Stimulated activated CD8-positive, alpha-beta memory T cell treated with anti-CD3 and anti-CD28 coated beads, Interleukin-4, amount 100 ng/mL, for 48 hours (primary cell): ENCODE measurements at places on chromosomes 2 and 18.
A peak's percentile ranks its signal among the peaks of the same experiment; 100 is the strongest.

DNA sequence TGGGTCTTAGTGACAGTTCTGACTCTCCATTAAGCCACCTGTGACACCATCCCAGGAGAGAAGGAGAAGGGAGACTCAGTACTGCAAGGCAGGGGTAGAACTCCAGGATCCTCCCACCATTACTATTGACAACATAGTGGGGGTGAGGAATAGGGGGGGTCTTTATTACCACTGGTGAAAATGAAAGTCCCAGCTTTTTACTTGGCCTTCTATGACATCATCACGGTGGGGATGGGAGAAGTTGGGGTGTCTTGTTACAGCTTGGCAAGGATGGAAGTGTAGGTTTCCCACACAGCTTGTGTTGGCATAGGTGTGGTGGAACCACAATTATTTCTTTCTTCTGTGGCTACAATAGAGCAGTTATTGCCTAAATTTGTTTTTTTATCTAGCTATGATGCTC, 203.9 kb upstream of the DTNA start:
- DNase-seq: no peak

- DNase-seq: no peak
Observed at GRCh38 chr2:6325616-6326015, 540.1 kb downstream of the CMPK2 start.

DNA sequence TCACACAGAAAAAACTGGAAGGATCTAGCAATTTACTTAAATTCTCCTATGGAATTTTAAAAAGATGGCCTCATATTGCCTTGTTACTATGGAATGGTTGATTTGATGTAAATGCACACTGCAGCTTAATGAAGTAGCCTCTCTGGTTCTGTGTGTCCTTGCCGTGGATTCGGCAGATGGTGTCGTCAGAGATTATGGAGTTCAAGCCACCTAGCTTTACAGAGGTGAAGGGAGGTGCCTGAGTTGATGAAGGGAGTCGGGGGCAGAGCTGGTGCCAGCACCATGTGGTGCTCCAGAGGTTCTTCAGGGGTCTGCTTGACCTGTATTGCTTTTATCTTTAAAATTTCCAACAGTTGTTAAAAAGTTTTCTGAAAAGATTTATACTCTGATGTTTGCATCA, 48.8 kb downstream of the ASAP2 start:
- DNase-seq: no peak

GRCh38 chr2:173734797-173735196, 230.4 kb downstream of the SP3 start:
- no peak for DNase-seq

- DNase-seq: no peak
Observed at GRCh38 chr2:120369250-120369649, 23.3 kb downstream of the INHBB start.

- no peak for DNase-seq
Observed at GRCh38 chr2:45177870-45178269, 168.6 kb upstream of the SIX2 start.

GRCh38 chr2:8606226-8606625, 75.6 kb upstream of the ID2 start:
- no peak for DNase-seq

DNA sequence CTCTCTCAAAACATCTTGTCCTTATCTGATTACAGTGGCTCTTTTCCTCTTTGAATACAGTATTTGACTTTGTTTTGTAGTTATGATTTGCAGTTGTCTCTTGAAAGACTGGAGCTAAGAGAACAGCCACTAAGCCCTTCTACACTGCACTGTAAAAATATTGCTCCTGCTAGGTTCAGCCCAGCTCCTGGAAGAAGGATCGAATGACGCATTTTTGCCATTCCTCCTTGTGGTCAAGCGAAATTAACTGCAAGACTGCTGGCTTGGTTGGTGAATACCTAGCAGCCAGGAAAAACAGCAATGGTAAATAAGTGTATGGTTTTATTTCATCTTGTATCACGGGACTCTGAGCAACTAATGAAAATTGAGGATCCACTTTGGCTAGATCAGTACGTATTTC, 407.8 kb upstream of the CDH2 start:
- no peak for DNase-seq

DNA sequence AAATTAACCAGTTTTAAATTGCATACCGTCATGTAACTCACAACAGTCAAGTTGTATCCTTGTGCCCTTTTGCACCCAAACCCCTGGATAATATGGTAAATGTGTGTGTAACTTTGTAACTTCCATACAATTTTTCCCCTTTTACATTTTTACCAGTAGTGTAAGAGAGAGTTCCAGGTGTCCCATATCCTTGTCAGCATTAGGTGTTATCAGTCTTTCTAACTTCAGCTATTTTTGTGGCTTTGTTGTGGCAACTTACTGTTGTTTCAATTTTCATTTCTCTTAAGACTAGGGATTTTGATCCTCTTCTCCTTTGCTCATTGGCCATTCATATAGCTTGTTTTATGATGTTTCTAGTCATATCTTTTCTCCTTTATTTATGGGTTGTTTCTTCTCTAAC, 94.6 kb downstream of the LCLAT1 start:
- DNase-seq: no peak

DNA sequence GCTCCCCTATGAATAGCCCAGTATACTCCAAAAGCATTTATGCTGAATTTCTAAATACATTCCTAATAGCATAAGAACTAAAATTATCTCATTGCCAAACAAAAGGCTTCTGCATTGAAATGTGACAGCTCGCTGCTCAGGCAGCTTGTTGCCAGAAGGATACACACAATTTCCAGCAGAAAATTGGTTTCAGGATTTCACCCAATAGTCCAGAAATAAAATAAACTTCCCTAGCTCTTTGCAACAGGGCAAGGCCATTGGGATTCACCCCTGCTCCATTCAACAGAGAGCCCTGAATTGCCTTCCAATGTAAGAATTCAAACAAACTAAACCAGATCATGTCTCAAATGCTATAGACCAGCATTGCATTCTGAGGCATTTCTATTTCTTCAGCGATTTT, 70.7 kb downstream of the RBM43 start:
- no peak for DNase-seq

- DNase-seq: no peak
Observed at GRCh38 chr18:29307231-29307630, 1130.3 kb upstream of the CDH2 start.

DNA sequence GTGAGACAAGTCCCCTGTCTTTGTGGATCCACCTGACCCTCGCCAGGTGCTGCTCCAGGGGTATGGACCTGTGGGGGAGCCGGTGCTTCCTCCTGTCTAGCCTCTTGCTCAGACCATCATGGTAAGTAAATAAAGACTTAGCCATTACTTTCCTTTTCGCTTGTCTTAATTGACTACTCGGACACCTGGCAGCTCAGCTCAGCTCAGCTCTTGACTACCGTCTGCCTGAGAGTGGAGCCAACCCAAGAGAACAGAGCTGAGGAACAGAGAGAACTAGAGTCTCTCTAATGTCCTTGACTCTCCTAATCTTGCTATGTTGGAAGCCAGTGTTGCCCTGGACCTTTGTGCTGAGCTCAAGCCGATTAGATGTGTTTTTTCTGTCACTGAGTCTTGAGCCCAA, 170.3 kb upstream of the CXCR4 start:
- no peak for DNase-seq

DNA sequence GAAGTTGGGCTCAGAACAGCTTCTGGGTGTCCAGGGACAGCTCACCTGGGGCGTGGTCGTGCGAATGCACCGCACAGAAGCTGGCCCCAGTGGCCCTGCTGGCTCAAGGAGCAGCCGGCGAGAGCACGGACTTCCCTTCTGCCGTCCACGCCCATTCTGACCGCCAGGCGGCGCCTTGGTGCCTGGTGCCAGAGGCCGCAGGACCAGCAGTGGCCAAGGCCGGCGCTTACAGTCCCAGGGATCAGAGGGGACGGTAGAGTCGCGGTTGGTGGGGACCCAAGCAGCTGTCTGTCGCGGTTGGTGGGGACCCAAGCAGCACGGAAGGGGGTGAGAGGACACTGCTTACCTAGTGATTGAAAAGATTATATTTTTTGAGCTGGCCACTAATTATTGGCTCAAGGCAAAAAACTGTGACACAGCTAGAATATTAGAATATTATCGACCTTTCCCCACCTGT, 25.7 kb downstream of the NPPC start:
- peak; percentile 85 for DNase-seq

GRCh38 chr2:213834331-213834730, 550.1 kb downstream of the SPAG16 start:
- no peak for DNase-seq

DNA sequence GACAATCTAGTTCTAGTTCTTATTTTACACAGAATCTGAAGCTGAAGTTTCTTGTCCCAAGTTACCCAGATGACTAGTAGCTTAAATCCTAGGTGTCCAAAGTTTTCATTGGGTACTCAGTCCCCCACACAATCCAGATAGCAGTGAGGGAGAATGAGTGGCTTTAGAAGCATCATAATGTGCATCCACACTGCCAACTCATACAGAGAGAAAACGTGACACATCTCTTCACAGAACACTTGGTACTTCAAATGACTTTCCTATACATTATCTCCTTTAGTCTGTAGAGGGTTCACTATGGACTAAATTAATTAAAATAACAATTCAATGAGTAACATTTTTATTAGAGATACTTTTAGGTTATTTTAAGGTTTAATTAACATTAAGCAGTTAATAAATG, 45.2 kb downstream of the STRADB start:
- DNase-seq: no peak

DNA sequence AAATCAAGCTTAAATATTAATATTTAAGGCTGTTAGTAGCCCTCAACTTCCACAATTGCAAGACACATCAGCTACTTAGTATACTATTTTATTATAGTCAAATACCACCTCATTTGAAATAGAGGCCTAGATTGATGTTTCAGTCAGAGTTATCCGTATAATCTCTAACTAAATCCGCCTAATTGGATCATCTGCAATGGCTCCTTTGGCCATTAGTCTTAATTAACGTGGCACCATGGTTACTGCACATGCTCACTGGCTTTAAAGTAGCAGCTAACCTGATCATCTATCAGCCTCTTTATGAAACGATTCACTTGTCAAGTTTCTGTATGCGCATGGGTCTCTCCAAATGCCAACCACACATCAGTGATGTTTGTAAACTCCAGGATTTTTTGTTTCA, 112.3 kb downstream of the COLEC12 start:
- no peak for DNase-seq

GRCh38 chr2:64982311-64982857, 6.8 kb upstream of the SLC1A4 start:
- no peak for DNase-seq
